ENCODE measurements at places on chromosomes 2 and 18.

DNA sequence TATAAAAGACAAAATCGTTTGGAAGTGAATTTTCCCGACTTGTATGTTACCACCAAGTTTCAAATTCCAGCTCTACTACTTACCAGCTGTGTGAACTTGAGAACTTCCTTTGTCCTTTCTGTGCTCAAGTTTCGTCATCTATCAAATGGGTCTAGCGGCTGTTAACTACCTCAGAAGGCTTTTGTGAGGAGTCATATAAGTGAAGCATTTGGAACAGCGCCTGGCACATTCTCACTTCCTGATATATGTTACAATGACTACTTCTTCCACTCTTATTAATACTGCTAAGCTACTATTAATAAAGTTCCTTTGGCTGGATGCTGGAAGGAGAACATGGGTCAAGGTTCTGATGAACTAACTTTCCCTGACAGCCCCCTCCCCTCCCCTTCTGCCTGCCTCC, 104.5 kb downstream of the MEIS1 start:
- DNase-seq, result no peak

- no peak for DNase-seq
Measured at GRCh38 chr18:77038182-77038858, 94.3 kb downstream of the MBP start.

DNA sequence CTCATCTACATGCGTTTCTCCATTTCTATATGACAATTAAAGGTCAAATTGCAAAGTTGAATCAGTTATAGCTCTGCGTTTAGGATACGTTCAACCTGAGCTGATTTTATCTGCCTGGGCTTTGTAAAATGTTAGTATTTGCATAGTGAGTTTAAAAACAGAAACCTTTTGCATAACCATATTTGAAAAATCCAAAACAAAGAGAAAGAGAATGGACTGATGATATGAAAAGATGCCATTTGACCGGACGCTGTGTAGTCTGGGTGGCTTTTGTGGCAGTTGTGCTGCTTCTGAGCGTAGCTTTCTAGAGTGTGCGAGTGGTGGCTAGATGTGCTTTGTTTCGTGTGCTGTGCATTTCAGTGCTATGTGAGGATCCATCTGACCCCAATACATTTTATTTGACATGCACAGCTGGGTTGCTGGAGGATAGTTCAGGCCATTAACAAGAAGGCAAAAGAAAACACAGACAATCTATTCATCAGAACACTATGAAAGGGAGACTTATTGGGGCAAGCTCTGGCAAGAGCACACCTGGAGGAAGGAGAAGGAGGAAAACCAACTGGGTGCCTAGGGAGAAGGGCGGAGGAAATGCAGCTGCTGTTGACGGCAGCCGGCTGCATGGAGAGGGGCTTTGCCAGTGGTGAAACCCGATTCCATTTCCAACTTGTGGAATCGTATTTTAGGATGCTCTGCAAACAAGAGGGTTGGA, 126.8 kb downstream of the ACOXL start:
- DNase-seq, result no peak

- DNase-seq, result no peak
Measured at GRCh38 chr18:62875323-62875722, 160.0 kb downstream of the PHLPP1 start.

GRCh38 chr2:136637402-136637801, 127.9 kb upstream of the THSD7B start:
- no peak for DNase-seq

- DNase-seq, result no peak
Measured at GRCh38 chr2:165876269-165876668, 77.3 kb downstream of the TTC21B start.

GRCh38 chr2:133817680-133818566, 249.7 kb upstream of the NCKAP5 start:
- DNase-seq, result no peak

DNA sequence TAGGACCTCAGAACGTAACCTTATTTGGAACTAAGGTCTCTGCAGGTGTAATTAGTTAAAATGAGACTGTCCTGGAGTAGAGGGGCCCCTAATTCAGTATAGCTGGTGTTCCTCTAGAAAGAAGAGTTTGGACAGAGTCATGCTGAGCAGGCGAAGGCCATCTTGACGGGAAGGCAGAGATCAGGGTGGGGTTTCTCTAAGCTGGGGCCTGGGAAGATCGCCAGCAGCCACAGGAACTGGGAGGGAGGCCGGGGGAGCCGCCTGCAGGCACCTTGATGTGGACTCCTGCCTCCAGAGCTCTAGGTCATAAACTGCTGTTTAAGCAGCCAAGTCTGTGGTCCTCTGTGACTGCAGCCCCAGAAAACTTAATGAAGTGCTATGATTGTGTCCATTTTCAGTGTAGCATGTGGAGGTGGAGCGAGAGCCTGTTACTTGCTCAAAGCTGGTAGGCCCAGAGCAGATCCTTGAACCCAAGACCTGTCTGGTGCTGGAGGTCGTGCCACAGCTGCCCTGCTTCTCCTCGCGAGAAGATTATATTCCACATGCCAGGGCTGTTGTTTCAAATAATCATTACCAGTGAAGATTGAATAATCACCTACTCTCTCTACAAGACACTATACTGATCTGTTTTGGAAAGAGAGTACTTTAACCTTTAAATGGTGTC, 105.7 kb downstream of the TPO start:
- no peak for DNase-seq

GRCh38 chr2:48120759-48121242, 214.5 kb upstream of the FBXO11 start:
- DNase-seq, result no peak

- no peak for DNase-seq
Measured at GRCh38 chr18:78376046-78376445, 603.6 kb upstream of the SALL3 start.

- no peak for DNase-seq
Measured at GRCh38 chr2:238696786-238697185, 151.1 kb upstream of the TWIST2 start.

DNA sequence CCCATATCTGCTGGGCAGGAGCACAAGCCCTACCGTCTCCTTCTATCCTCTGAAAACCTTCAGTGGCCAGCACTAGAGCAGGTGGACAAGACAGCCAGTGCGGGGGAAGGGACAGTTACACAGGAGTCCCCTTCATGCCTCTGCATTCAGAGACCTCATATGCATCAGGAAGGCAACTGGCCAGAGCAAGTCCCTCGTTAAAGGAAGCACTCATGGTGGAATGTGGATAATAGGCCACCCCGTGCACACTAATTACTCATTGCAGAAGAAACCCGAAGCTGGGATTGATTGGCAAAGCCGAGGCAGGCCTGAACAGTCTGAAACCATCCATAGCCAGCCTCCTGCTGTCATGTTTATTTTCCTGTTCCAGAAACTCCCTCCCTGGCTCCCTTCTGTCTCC, 11.2 kb downstream of the KIAA2012 start:
- no peak for DNase-seq

GRCh38 chr2:229335877-229336346, 64.8 kb upstream of the PID1 start:
- peak; percentile 29 for DNase-seq

GRCh38 chr2:3170792-3171455, 206.7 kb downstream of the EIPR1 start:
- no peak for DNase-seq

- DNase-seq, result no peak
Measured at GRCh38 chr2:30981096-30981495, 157.1 kb downstream of the GALNT14 start.

- no peak for DNase-seq
Measured at GRCh38 chr2:105541189-105542050, 142.6 kb upstream of the FHL2 start.

- DNase-seq, result peak; percentile 13
Measured at GRCh38 chr2:240472078-240472790, 36.8 kb downstream of the GPC1 start.

GRCh38 chr18:10289251-10289650, 165.2 kb upstream of the APCDD1 start:
- DNase-seq, result no peak

GRCh38 chr2:173630425-173631126, 275.9 kb downstream of the CDCA7 start:
- DNase-seq, result no peak

- no peak for DNase-seq
Measured at GRCh38 chr2:231894566-231895380, 31.4 kb downstream of the NPPC start.

DNA sequence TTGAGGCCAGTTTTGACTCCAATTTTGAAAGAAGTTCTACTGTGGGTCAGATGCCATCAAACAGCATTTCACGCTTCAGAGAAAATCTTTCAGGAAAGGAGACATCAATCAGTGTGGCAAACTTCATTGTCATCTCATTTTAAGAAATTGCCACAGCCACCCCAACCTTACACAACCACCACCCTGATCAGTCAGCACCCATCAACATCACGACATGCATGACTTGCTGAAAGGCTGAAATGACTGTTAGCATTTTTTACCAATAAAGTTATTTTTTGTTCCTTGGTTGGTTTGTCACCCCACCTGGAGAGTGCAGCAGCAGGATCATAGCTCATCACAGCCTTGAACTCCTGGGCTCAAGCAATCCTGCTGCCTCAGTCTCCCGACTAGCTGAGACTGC, 10.4 kb downstream of the DNAJC10 start:
- DNase-seq, result no peak

GRCh38 chr2:182914852-182915251, 48.4 kb upstream of the FRZB start:
- DNase-seq, result no peak

GRCh38 chr2:239173301-239173700, 227.5 kb downstream of the HDAC4 start:
- DNase-seq, result no peak

GRCh38 chr2:176407706-176408105, 138.5 kb downstream of the MTX2 start:
- DNase-seq, result no peak

GRCh38 chr2:220191031-220191430, 563.6 kb downstream of the SLC4A3 start:
- DNase-seq, result no peak

All from femur (tissue), 1 donor.